Hippocampal formation (tissue), 2 donors: ENCODE measurements at places on chromosomes 13 and 19.

GRCh38 chr13:105083992-105084391 is 1451.5 kb downstream of the EFNB2 start:
- DNase-seq: no peak

GRCh38 chr19:9847087-9847671 is 12.1 kb downstream of the PIN1 start:
- DNase-seq: no peak

DNA sequence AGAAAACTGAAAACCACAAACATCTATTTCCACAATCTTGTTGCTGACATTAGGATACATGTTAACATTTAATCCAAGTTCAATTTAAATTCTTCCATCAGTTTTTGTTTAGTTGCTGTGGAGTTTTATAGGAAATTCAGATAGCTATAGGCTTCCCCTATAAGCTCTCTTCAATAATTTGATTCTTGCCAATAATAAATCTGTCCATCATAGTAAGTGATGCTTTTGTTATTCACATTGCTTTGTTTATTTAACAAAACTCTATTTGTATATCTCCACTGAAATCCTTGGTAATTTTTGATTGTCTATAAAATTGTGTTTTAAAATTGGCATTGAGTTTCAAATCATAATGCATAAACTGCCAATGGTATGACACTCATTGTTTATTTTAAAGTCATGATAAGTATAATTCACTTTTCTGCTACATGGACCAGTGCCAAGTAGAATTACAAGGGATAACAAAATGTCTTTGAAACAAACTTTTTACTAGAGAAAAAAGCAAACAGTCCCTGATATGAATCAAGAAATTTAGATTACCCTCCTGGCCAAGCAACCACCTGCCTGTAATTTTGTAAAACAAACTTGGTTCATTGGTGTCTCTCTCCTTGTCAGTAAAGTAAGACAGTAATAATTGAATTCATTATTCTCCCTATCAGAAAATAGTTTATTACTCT is 577.3 kb upstream of the GPC6 start:
- DNase-seq: no peak

DNA sequence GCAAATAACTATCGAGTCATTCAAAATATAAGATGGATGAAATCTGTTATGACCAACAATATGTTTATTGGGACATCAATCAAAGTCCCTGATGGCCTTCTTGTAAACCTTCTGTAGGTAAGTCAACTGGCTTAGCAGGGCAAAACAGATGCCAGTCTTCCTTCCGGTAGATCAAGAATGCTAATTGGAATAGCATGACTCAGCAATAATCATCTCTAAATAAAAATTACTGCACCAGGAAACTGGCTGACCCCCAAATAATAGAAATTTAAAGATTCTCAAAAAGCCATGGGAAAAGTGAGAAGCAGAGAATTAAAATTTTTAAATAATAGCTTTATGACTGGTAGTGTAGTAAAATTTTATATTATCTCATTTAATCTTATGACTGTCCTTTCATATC is 1005.4 kb downstream of the OLFM4 start:
- no peak for DNase-seq

DNA sequence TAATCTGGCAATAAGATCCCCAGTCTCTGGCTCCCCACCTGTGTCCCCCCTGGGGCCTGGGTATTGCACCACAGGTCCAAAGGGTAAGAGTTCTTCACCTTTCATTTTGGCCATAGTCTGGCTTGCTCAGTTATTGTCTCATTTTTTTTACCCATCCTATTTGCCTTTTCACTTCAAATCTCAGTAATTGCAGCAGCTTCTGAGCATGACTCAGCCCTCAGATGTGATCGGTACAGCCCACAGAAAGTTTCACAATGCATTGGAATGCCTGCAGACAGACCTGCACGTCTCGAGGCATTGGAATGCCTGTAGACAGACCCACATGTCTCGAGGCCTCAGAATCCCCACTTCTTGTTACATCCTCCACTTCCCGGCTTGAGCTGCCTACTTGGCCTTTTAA is 173.6 kb downstream of the NUFIP1 start:
- DNase-seq: no peak
